NCI-H446 treated with DMSO at 0.1 percent for 48 hours (cell line): ENCODE measurements at places on chromosomes 5 and 9.

DNA sequence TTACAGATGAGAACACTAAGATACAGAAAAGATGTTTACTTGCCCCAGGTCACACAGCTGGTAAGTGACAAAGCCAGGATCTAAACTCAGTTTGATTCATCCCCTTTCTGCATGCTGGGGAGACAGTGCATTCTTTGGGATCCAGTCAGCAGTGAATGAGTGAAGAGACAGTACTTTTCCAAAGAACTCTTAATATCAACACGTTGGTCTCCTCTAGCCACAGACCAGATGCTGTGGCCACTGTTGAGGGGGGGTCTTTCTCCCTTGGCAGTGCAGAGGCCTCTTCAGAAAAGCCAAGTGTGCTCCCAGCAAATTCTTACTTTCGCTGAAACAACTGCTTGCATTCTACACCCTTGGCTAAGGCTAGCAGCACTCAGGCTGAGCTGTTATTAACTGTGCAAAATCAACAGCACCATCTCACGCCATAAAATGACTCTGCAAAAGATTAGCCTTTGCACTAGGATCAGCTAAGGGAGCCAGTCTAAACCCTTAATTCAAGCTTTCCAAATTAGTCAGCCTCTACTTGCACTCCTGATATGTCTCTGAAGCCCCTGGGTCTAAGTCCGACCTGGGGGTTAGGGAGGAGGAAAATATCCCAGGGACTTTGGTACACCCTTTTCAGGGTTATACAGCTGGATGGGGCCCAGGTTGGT lies 4.8 kb upstream of the TMEM171 start:
- DNase-seq: no peak

GRCh38 chr5:157222506-157223230 lies 42.0 kb downstream of the ITK start:
- DNase-seq: no peak

- no peak for DNase-seq
Measured at GRCh38 chr5:111681414-111682120, 75.4 kb downstream of the NREP start.

DNA sequence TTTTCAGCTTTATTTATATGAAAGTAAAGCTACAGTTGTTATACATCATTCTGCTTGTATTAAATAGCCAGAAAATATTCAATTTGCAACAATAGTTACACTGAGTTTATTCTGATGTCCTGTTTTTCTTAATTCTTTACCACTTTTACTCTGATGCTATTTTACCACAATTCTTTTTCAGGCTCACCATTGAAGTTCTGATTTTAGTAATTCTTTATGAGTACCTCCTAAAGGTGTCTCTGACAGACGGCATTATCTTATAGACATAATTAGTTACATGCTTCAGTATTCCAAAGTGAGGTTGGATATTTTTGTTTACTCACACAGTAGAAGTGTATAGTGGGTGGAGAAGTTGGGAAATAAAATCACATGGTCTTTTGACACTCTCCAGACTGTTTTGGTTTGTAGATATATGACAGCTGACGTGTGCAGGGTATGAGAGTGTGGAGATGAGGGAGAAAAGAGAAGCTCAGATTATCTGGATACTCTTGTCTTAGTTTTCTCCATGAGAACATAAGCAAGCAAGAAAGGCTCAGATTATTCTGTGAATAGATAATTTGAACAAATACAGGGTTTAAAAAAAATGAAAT lies 97.4 kb downstream of the FBXO4 start:
- DNase-seq: no peak

GRCh38 chr9:37947977-37948376 lies 44.0 kb upstream of the SLC25A51 start:
- DNase-seq: no peak

- no peak for DNase-seq
Measured at GRCh38 chr9:81373294-81373693, 316.1 kb downstream of the TLE1 start.

DNA sequence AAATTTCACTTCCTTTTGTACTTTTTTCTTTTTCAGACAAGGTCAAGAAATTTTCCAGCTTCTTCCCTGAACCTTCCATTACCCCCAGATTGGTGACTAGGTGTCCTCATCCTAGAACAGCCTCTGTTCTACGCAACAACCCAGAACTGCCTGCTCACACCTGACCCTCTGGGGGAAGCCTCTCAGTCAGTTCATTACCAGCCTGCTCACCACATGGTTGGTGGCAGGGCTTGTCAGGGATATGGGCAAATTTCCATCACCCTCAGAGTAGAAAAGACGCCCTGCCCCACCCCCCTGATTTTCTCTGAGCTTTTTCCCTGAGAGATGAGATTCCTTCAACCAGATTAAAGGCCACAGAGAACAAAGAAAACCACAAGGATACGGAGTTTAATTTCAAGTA lies 5.3 kb upstream of the CFAP95 start:
- no peak for DNase-seq

GRCh38 chr9:122085260-122085659 lies 7.8 kb downstream of the TTLL11 start:
- DNase-seq: no peak

- DNase-seq: no peak
Measured at GRCh38 chr9:13983607-13984006, 330.3 kb downstream of the NFIB start.

DNA sequence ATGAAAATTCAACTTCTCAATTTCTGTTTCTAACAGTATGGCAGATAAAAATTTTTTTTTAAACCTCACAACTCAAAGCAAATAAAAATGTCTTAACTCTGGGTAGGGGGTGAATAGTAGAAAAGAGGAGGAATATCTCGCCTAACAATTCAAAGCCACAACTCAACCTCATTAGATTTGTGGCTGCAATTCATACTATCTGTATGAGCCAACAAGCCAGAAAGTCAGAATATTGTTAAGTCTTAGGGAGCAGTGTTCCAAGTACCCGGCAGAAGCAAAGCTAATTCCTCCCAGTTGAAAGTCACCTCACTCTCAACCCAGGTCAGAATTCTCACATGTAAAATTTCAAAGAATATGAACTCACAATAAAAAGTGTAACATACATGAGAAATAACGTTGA lies 15.0 kb downstream of the PJA2 start:
- no peak for DNase-seq

- no peak for DNase-seq
Measured at GRCh38 chr9:16868701-16869100, 1.8 kb downstream of the BNC2 start.

- DNase-seq: no peak
Measured at GRCh38 chr9:136377341-136378169, 4.1 kb upstream of the CARD9 start.

DNA sequence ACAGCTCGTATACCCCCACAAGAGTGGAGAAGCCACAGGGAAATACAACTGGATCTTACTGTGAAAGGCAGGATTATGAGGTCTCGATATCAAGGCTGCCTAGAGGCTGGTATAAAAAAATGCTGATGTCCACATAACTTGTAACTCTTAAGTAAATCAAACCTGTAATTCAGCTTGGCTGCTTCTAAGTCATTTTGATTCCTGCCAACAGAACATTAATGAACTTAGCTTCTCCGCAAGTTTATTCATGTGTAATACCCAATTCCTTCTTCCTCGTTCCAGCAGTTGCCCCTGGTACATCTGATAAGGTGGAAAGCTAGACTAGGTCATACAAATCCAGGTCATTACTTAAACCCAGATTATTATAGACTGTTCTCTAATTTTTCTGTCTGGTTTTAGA lies 16.4 kb upstream of the SMIM15 start:
- DNase-seq: no peak

DNA sequence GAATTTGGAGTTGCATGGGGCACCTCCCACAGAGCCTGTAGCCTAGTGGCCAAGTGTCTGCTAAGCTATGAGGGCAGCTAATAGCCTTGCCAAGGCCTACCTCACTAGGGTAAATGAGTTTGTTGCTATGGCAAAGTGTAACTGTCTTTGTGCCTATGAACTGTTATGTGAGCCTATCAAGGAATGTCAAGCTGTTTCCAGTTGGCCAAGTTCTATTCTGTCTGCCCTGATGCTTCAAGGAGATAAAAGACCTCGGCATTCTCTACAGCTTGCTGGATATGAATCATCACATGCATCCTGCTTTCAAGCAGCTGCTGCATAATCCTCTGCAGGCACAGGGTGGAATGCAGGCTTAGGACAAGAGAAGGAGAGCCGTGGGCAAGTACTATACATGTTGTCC lies 69.8 kb upstream of the CCDC112 start:
- DNase-seq: peak; percentile 84

DNA sequence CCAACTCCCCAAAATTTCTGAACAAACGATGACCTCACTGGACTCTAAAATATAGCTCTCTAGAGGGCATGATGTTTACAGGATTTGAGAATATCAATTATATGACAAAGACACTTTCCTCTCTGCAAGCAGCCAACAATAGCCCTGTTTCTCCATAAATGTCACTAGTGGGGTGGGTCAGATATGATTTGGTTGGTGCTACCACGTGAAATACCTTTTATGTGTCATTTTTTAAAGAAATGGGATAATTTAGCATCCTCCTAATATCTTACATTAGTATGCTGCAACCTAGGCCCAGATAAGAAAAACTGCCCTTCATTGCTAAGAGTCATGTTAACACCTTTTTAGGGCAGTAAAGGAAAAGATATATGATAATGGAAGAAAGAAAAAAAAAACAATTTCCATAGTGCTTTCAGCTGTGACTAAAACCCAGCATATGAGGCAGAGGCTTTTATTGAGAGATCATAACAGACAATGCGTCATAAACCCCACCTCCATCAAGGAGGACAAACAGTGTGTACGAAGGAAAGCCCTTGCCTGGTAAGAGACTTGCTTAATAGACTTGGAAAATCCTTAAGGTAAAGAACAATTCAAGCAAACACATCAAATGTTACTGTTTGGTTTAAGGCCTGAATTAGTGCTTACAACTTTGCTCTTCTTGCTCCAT lies 372.4 kb upstream of the PAPPA start:
- no peak for DNase-seq

DNA sequence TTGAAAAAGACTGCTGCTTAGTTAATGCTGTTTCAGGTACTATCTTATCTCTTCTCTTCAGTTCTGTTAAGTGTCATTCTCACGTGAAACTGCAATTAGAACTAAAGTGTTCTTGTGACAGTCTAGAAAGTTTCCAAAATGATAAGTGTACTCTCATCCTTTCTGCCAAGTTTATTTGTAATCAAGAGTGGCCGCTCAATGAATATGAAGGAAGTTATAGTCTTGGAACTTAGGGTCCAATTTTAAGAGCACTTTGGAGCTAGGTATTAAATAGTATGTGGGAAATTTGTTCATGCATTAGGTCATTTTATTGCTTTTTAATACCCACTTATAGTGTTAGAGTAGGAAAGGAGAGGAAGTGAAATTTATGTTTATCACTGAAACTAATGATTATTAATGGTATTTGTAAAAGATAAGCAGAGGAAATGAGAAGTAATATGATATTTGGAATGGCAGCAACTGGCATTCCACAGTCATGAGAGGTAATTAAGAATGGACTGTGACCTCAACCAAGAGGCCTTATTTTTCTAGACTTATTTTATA lies 20.4 kb downstream of the XRCC4 start:
- DNase-seq: no peak

- no peak for DNase-seq
Measured at GRCh38 chr5:32504329-32504988, 59.9 kb upstream of the ZFR start.

DNA sequence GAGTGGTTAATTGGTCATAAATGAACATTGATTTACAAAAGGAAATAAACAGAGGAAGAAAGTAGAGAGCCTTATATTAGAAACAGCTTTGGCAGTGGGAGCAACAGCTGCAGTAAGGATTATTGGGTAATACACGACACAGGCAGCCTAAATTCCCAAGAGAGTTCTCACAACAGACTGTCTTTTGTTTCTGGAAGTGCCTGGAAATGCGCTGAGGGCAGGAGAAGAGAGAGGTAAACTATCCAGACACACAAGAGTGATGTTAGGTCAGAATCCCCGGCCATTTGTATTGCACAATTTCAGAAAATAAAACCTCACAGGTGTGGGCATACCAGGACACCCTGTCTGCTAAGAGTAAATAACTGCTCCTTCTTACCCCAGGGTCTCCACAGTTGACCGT lies 450.4 kb upstream of the CTNND2 start:
- no peak for DNase-seq

GRCh38 chr9:21450733-21451394 lies 10.6 kb downstream of the IFNA1 start:
- no peak for DNase-seq

- DNase-seq: no peak
Measured at GRCh38 chr9:110047232-110047954, 160.6 kb downstream of the C9orf152 start.
